ENCODE measurements at places on chromosomes 7 and 10.

GRCh38 chr7:84317536-84317935 is 122.9 kb upstream of the SEMA3A start:
- no peak for DNase-seq

DNA sequence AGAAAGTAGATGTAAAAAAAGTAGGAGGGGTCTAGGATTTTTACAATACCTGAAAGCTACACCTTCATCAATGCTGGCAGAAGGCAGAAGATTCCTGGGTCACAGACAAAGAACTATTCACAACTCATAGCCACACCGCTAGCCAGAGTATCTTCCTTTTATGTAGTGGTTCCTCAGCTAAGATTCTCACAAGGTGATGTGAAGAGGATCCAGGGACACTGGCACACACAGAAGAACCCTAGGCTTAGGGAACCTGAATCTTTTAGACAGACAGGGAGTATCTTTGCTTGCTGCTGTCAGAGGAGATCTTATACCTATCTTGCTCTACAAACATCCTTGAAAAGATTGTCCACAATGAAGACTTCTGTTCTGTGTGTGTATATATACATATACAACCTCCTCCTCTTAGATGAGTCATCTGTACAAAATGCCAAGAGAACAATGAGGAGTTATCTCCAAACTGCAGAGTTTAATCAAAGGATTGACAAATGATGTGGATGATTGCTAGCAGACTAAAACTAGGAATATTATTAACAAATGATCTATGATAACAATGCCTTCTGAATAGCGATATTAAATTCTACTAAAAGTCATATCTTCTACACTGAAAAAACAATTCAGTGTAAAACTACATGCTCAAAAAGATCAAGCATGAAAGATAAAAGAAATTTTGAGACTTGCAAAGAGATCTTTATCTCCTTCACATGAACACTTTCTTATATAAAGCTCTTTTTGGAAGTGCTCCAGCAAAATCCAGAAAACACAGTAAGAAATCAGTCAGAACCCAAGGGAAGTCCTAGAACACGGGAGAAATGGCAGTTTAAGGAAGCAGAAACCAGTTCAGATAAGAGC is 409.3 kb downstream of the PARD3 start:
- DNase-seq, result no peak

GRCh38 chr7:137881607-137882260 is 35.0 kb upstream of the DGKI start:
- no peak for DNase-seq

DNA sequence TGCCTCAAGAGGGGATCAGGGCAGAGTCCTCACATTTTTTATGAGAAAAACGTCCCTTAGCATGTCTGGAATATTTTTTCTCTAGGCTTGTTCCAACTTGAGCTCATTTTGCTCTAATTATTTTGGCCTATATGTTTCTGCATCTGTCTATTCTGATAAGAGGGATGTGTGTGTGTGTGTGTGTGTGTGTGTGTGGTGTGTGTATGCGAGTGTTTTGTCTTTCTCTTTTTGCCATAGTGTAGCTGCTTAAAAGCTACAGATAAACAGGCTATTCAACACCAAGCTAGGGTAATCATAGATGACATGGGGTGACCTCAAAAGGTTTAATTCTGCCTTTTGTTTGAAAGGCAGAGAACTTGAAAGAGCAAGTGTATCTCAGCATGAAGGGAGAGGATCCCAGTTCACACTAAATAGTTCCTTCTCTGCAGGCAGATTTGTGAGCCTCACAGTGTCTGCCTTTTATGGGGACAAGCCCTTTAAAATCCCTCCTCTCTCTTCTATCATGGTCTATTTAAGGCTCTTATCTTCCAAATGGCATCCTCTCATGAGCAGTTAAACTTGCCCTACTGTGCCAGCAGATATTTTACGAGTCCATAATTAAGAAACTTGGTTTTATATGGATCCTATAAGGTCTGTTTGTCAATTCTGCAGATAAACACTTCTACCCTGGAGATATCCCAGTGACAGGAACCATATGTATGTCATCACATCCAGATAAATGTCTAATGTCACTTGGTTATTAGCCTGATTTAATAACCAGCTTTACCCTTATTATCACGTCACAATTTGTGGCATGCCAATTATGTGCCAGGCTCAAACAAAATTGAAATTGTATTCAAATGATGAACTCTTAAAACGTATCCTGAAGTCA is 202.9 kb upstream of the MTPN start:
- no peak for DNase-seq

DNA sequence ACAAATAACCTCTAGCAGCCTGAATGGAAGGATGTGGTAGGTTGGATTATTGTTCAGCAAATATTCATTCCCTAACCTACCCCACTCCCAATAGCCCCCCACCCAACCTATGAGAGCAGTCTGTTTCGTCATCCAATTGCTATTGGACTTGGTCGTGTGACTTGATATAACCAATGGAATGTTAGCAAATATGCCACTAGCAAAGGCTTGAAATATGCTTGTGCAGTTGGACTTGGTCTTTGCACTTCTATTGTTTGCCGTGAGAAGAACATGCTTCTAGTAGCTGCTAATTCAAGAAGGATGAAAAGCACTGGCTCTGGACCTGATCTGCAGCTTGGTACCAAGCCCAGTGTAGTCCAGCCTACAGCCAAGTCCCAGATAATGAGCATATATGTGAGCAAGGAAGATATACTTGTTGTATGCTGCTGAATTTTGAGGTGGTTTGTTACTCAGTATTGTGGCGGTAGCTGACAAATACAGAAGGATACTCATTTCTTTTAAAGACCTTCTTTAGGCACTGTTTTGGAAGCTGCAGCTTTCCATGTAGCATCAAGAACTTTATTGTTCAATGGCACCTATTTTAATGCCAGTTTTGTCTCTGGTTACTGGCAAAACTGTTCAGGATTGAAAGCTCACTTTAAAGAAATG is 180.4 kb downstream of the EXOC4 start:
- DNase-seq, result no peak

- DNase-seq, result no peak
Measured at GRCh38 chr7:127713006-127713405, 61.0 kb downstream of the SND1 start.

DNA sequence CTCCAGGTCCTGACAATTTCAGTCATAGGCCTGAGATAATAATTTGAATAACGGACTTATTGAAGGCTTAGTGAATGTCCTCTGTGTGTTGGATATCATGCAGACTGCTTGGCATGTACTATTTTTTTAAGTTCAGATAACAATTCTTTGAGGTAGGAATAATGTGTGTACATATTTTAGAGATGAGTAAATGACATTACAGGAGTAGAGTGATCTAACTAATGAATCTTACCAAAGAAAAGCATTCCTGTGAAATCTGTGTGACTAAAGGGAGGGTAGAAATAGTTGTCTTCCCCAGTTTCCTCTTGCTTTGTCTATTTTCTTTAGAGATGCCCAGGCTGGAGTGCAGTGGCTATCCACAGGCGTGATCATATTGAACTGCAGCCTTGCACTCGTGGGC is 391.8 kb upstream of the ETV1 start:
- no peak for DNase-seq

- no peak for DNase-seq
Measured at GRCh38 chr7:26454180-26454579, 162.5 kb downstream of the SNX10 start.

Measured in stimulated activated CD4-positive, alpha-beta T cell treated with anti-CD3 and anti-CD28 coated beads, Interleukin-4, amount 100 ng/mL, for 1 hour (primary cell).